ENCODE measurements at places on chromosomes 2 and 18.

- no peak for DNase-seq
These were observed 622 bp downstream of the LRP2 start for GRCh38 chr2:169361706-169362117.

DNA sequence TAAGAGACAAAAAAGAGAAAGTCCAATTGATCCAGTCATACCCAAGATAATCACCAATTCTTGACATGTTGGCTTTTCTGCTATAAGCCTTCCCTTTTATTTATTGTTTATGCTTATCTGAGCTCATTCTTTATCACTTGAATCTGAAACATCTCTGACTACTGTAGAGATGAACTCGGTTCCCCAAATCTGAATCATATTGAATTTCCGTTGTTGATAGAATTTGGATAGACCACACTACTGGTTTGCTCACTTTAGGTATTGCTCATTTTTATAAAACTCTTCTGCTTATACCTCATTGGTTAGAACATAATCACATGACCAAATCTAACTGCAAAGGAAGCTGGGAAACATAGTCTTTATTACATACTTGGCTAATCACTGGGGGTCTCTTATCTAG, 236.9 kb downstream of the TRIB2 start:
- no peak for DNase-seq

DNA sequence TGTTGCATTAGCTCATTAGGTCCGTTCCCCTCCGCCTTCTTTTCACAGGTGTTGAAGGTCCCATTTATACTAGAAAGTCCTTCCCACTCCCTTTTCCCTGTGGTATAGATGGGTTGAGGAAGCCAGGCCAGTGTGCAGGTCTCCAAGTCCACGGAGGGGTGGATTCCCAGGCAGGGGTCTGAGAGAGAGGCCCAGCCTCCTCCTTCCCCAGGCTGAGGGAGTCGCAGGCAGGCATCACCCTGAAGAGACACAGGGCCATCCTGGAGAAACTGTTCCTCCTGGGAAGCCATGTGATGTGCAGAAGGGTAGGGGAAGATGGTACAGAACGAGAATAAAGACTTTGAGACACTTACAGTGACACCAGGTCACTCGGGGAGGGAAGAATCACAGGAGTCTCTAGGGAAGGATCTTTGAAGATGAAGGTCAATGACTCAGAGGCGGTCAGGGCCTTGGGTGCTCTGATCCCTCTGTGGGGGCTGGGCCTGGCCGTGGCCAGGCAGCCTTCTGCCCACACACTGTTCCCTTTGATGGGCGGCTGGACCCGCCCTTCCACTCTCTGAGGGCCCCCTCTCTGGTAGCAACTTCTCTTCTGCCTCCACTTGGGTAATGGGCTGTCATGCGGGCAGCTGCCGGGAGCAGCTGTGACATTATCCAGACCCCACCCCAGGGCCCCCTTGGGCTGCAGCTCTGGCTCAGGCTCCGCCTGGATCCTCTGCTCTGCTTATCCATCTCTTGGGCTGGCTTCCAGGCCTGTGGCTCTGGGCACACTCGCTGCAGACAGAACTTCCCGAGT, 45.1 kb downstream of the RHOB start:
- peak; percentile 12 for DNase-seq

GRCh38 chr18:38369772-38370690, 804.4 kb upstream of the CELF4 start:
- DNase-seq: no peak

DNA sequence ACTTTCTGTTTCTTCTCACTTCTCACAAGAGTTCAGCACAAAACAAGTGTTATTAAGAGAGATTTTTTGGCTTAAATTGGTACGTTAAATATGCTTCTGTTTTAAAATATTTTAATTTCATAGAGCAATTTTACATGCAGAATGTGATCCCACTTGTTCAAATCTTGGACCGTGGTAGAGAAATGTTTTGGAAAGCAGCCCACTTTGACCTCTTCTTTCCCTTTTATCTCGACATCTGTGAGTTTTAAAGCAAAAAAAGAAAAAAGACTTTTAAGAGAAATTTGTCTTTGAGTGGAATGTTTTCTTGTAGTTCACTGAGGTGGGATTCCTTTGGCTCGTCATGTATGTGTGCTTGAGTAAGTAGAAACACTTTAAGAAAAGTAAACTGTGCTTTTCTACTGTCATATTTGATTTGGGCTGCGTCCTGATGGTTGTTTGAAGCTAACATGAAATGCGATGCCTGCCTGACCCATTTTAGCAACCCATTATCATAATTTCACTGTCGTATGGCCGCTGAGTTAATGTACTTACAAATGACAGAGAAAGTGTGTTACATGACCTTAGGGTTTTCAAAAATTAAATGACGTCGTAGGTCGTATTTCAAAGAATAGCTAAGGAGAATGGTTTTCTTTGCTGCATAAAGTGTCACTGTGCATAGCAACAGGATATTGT, 54.5 kb downstream of the TSHZ1 start:
- no peak for DNase-seq

GRCh38 chr2:62038975-62039771, 133.7 kb downstream of the COMMD1 start:
- DNase-seq: peak; percentile 99

DNA sequence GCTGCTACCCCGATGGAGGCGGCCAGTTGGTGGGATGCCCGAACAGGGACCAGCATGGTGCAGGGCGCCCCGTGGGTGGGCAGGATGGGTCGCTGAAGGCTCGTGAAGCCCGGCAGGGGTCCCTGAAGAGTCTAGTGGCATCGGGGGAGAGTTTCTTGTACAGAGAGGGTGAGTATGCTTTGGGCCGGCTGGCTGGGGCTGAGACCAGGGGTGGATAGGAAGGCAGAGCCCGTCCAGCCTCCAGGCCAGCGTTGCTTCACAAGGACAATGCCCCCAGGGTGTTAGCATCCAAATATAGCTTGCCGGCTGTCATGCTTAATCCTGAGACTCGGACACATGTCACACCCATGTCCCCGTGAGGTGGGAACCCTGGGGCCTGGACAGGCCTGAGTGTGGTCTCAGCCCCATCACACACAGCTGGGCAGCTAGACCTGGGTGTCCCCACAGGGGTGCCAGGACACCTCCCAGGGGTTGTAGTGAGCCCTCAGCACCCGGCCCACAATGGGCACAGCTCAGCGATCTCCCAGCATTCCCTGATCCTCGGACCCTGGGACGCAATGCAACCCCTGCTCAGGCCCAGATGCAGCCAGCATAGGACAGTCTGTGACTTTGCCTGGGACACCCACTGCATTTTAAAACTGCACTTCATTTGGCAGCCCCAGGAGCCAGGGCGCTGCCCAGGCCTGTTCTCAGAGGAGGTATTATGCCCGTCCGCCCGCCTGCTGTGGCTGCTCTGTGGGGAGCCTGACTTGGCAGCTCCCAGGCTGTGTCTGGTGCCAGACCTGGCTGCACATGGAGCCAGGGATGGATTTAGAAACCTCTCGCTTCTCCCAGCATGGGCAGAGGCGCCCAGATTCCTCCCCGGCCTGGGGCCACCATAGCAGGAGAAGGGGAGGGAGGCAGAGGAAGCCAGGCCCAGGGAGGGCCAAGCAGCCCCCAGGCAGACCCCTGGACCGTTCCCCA, 36.4 kb downstream of the RAMP1 start:
- no peak for DNase-seq

GRCh38 chr18:35466334-35466733, 31.4 kb downstream of the INO80C start:
- DNase-seq: no peak

DNA sequence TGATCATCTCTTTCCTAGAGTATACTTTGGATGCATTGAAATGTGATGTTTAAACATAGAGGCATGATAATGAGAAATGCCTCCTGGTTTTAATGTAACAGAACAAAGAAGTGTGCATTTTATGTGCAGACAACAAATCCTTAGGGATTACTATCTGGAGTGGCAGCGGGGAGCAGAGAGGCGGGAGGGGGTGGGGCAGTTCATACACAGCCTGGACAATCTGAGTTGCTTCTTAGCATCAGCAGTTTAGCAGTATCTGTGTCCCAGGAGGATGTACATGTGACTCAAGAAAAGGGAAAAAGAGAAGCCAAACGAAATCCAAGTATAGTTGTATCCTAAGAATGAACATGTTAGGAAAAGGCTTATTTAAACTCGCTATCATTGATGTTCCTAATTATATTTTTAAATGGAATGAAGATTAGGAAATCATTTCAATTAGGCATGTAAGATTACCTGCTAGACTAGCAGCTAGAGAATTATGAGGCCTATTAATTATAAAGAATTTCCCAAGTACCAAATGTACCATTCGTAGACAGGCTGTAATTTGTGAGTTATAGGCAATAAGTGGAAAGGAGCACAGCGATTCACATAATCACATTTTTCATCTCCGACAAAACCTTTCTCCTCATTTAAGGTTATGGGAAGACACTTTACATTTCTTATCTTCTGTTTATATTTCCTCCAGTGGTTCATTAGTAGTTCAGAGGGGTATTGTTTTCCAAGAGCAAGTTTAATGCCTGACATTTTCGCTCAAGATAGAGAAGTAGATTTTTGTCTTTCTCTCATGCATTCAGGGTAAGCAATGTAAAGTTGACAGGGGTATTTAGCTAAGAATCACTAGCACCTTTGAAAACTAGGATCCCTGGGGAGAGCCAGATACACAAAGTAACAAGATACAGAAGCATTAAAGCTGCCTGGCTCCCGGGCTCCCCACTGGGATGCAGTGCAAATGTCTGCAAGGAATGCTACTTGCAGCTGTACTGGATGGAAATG, 141.3 kb upstream of the NOSTRIN start:
- no peak for DNase-seq

DNA sequence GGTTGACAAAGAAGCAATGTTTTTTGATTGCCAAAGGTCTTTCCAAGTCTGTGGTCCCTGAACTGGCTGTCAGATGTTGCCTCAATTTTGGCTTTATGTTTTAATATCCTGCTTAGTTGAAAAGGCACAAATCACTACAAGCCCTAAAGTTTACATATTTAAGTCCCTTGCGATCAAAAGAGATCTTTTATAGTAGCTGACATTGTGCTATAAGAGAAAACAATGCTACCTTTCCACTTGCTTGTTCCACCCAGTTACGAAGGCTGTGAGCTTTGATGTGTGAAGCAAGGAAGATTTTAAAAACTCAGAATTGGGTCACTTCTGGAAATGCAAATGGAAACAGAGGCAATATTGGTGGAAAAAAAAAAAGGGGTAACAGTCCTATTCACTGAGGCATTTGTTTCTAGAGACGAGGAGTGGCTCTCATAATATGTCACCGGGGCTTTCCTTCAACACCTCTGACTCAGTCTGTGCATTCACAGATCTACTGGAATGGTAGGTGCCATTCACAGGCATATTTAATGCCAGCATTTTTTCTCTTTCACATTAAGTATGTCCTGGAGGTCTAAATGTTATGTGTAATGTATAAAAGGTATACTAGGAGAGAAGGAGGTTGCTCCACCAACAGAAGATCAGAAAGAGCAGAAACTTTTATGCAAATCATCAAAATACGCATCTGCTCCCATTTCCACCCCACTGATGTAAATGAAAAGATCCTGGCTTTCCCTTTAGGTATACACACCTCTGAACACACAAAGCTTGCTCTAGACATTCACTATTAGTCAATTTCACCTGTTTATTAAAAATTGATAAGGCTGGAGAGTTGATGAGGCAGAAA, 91.8 kb downstream of the TGIF1 start:
- DNase-seq: peak; percentile 2

Data from MV-4-11 (cell line).